ENCODE measurements at places on chromosomes 1 and 21.

DNA sequence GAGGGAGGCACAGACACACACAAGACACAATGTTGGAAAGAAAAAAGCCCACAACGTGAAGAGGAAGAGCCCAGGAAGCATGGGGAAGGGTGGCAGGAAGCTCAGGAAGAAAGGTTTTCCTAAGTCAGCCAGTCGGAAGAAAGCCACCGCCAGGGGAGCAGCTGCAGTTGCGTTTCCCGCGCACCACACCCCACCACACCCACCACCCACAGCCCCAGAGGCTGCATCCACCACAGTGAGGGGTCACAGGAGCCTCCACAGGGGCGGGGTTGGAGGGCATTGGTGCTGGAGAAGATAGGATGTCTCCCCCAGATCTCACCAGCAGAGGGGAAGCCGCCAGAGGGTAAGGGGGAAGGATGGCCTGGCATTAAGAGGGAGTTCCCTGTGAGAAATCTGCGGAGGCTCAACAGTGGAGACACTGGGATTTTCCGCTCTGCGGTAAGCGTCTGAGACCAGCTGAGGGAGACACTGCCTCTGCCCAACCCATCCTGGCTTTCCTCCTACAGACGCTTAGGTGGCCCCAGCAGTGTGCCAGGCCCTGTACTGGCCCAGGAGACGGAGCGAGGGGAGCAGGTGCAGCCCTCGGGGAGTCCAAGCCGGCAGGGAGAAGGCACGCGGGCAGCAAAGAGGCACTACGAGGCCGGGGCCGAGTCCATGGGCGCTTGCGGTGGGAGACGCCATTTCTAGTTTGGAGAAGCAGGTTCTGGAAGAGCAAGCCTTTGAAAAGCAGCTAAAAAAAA lies 19.8 kb downstream of the PGLYRP3 start:
- no peak for DNase-seq

GRCh38 chr1:226606311-226607267 lies 58.0 kb downstream of the STUM start:
- DNase-seq: no peak

DNA sequence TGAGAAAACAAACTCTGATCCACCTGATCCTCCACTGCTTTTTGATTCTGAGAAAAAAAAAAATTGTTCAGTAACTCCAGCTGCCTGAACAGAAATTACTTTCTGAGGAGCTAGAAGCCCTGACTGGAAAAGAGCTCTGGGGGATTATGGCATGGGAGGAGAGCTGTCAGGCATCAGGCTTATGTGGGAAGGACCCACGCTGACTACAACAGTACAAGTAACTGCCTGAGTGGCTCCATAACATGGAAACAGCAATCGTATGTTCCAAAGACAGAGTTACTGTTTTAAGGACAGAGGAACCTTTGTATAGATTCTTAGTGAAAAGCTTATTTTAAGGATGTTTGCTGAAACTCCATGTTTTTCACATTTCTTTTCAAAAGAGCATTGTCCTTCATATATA lies 1.2 kb upstream of the ANGPTL7 start:
- DNase-seq: no peak

- DNase-seq: no peak
Measured at GRCh38 chr1:110172001-110172400, 21.7 kb downstream of the SLC6A17 start.

- no peak for DNase-seq
Measured at GRCh38 chr21:25625036-25625435, 14.0 kb upstream of the JAM2 start.

DNA sequence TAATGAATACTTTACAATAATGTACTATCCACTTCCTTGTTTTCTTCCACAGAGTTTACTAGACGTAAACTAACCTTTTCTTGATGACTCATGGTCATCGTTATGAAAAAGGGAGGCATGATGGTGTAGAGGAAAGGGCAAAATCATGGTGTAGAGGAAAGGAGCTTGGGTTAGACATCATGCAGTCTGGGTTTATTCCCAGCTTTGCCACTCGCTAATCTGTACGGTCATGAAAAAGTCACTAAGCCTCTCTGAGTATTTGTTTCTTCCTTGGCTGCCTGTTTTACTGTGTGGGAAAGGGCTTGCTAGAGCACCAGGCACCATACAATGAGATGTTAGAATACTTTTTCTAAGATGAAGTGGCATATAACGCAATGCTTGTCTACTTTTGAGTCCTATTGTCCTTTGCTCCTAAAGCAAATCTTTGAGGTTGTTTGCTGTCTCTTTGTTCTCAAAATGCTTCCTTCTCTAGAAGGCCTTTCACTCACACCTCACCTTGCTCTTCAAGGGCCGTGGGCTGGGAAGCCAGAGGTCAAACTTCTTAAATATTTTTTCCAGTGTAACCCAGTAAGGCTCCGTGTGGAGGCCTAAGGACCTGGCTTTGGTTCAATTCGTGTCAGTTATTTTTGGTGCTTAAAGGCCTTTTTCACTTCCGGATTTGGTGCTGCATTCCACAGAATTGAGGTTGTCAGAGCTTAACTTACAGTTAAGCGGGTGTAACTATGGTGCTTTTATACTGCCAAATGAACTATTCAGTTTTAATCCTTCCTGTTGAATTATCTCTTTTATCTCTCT lies 9.9 kb upstream of the ETV3 start:
- DNase-seq: no peak

DNA sequence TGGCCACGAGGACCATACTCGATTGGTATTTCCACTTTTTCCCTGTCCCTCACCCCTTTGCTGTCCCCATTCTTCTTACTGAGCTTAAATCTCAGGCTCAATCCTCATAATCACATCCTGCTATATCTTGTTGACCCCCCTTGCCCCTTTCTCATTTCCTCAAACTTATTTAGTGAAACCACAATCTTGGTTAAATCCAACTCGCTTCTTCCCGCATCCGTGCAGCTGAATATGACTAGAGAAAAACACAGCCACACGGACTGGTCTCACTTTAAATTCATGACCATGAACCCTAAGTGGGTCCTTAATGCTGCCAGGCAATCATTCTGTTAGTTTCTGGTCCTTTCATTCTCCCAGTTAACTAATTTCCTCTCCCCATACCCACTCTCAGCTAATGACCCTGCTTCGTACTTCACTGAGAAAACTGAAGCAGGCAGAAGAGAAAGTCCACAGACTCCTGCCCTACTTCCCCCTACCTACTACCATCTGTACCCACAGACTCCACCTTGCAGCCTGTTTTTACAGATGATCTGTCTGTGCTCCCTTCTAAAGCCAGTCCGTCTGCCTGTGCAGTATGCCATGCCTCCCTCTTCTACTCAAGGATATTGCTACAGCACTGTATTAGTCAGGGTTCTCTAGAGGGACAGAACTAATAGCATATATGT lies 96.8 kb upstream of the LMO4 start:
- DNase-seq: no peak

DNA sequence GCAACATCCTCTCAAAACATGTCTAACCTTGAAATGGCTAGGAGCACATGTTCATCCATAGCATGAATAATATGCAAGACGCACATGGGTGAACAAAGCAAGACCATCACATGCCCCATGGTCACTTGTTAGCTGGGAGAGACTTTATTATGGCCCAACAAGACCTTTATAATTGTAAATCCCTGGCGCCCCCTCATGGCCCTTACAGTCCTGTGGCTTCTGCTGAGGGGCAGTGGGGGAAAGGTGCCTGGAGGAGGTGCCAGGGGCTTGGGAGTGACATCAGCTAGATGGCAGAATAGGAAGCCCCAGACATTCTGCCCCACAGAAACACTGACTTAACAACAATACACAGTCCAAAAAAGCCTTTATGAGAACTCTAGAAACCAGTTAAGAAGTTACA lies 51.7 kb downstream of the CSMD2 start:
- DNase-seq: no peak

DNA sequence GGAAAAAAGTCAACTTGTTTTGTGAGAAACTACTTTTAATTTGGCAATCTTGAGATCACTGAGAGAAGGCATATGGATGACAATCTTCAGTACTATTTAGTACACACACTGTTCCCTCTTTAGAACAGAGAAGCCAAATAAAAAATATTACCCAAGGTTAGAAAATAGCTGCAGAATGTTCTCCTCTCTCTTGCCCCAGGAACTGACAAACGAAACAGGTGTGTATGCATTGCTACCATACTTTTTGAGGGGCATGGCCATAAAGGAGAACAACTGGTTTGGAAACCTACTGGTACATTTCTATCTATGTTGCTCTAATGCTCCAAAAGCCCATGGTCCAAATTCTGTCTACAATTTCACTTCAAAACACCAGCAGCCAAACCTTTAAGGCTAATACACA lies 5.7 kb downstream of the TOR1AIP2 start:
- DNase-seq: no peak

DNA sequence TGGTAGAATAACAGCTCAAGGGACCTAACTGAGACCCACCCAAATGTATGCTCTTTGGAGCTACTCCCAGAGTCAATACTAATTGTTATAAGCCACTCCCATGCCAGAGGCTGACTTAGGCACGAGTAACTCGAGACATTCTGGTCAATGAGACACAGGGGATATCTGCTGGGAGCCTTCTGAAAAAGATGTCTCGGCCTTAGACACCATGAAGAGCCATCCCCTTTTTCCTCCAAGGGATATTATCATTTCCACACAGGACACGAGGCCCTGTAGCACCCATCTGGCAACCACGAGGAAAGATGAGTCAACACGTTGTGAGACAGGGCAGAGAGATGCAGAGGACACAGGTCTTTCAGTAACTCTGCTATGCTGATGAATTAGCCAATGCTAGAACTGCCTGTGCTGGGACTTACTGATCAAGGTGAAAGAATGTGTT lies 30.7 kb downstream of the ITPKB start:
- no peak for DNase-seq

DNA sequence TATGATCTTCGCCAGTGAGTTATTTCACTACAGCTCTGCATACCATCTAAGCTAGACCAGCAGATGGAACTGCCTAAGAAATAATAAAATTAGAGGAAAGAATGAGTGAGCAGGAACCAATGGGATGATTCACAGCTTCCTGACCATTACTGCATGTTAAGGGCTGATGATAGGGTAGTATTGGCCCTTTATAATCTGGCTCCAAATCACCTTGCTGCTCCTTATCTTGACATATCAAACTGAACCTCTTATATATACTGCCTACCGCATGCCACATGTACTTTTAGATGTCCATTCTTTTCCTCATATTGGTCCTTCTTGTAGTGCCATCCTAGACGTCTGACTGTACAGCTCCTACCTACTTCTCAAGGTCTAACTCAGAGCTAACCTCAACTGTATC lies 524.4 kb downstream of the DPYD start:
- DNase-seq: no peak

- DNase-seq: peak; percentile 47
Measured at GRCh38 chr1:247357781-247358211, 26.1 kb upstream of the ZNF496 start.

- no peak for DNase-seq
Measured at GRCh38 chr1:160761886-160762285, 22.8 kb downstream of the SLAMF7 start.

DNA sequence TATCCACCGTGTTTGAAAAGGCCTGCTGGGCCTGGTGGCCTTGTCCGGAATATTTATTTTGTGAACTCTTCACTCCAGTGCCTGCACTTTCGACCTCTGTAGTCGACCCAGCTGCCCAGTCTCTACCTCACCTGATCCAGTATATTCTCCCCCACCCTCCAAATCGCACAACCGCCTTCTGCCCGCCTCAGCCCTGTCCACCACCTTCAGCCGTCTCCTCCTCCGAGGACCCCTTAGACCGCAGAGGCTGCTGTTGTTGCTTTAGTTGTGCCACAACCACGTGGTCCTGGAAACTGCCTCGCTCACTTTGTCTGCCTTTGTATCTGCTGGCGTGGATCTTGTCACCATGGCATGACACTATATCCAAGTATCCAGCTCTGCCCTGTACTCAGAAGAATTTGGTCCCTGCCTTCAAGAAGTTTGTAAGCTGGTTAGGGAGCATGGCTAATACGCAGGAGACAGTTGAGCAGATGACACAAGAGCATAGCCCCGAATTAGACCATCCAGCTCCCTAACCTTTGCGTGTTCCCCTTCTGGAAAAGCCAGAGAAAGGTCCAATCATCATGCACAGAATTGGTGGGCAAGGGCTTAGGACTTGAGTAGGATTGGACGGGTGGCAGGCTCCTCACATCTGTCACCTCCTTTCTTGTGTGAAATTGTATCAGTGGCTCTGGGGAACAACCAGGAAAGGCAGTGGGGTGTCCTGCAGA lies 1.5 kb downstream of the PHGDH start:
- DNase-seq: peak; percentile 59

- no peak for DNase-seq
Measured at GRCh38 chr1:204075139-204075521, 2.2 kb downstream of the SOX13 start.

GRCh38 chr1:63248216-63248615 lies 74.2 kb upstream of the FOXD3 start:
- DNase-seq: no peak

GRCh38 chr1:183688341-183689060 lies 35.4 kb upstream of the APOBEC4 start:
- DNase-seq: no peak

- DNase-seq: no peak
Measured at GRCh38 chr1:24535778-24536177, 20.1 kb upstream of the NCMAP start.

- DNase-seq: no peak
Measured at GRCh38 chr21:30434033-30434631, 4.1 kb downstream of the KRTAP13-4 start.

GRCh38 chr1:88890131-88890530 lies 1.2 kb downstream of the GTF2B start:
- no peak for DNase-seq

DNA sequence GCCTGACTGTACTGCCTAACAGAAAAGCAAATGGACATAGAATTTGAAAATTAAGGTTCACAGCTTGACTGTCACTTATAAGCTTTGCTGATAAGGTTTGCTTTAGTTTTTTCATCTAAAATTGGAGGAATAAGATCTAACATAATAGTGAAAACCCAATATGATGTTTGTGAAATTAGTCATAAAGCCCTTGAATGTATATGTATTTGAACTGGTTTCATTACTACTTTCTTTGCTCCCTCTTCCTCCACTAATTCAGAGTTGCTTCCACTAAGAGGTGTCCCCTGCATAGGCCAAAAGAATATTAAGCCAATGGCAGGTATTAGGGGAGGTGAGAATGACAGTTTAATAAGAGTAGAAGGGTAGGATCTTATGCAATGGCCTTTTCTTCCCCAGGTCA lies 10.5 kb downstream of the PRPF38A start:
- no peak for DNase-seq

GRCh38 chr1:118158924-118159323 lies 26.1 kb downstream of the SPAG17 start:
- no peak for DNase-seq

DNA sequence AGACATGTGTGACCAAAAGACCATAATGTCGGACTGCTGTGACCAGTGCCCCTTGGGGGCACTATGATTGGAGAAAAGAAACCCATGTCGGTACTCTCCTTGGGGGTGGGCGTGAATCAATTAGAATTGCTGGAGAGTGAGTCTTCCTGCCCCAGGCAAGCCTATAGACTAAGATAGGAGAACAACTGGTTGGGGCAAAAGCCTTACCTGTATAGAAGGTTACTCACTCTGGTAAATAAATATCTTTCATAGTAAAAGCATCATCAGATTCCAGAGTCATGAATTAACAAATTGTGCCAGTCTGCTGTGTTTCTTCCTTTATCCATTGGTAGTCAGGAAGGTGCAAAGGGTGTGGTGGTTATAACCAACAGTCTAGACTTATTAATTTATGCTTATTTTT lies 2.9 kb upstream of the PTGFRN start:
- DNase-seq: no peak

GRCh38 chr1:215631040-215631439 lies 63.9 kb downstream of the KCTD3 start:
- no peak for DNase-seq
